ENCODE measurements at places on chromosomes 2 and 18.

GRCh38 chr2:121837591-121837990 lies 82.1 kb downstream of the TSN start:
- DNase-seq = no peak

GRCh38 chr18:63775166-63775730 lies at the start of gene SERPINB7:
Gene SERPINB7, plus strand, starts transcription at chr18:63775418. Its CDS starts 6,955 bp downstream, at chr18:63782373.
- no peak for DNase-seq

DNA sequence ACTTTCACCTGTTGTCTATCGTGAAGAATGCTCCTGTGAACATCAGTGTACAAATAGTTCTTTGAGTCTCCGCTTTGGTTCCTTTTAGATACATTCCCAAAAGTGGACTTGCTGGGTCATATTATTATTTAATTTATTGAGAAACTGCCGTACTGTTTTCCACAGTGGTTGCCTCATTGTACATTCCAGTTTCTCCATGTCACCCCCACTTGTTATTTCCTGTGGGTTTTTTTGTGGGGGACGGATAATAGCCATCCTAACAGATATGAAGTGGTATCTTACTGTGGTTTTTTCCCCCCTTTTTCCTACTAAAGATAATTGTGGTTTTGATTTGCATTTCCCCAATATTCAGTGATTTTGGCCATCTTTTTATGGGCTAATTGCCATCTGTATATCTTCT lies 53.8 kb downstream of the SMCHD1 start:
- no peak for DNase-seq

DNA sequence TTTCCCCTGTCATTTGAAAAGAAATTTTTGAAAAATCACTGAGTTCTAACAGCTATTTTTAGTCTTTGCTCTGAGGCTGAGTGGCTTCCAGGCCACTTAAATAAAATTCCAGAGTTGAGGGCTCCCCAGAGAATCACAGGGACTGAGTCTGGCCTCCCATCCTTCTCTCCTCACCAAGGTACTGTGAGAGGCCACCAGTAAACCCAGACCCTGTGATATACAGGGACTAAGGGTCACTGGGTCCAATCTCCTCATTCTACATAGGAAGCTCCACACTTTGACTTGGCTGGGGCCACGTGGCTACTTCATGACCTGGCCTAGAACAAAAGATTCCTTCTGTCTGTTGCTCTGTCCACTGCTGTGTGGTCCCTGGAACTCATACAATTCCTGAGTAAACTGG lies 123.2 kb upstream of the CDCA7 start:
- no peak for DNase-seq

DNA sequence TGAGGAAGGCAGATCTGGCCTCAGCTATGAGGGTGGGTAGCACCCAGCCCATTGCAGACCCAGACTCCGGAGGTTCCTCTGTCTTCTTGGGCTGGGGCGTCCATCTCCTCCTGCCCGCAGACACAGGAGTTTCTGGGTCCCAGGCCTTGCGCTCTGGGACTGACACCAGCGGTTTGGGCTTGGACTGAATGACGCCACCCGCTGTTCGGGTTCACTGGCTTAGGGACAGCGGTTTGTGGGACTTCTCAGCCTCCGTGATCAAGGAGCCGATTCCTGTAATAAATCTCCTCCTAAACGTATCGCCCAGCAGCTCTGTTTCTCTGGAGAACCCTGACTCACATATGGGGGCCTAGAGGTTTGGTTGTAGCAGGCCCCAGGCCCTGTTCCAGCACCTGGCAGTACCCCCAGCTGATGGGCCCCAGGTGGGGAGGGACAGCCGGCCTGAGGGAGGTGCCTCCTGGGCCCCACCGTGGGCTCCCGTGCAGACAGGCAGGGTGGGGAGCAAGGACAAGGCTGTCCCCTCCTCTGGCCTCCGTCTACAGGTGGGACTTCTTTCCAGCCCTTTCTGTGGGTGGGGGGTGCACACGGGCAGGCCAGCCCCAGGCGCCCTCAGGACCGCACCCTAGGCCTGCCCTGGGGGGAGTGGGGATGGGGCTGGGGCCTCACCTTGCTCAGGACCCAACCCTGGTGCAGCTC lies 4.5 kb upstream of the AQP12A start:
- no peak for DNase-seq

DNA sequence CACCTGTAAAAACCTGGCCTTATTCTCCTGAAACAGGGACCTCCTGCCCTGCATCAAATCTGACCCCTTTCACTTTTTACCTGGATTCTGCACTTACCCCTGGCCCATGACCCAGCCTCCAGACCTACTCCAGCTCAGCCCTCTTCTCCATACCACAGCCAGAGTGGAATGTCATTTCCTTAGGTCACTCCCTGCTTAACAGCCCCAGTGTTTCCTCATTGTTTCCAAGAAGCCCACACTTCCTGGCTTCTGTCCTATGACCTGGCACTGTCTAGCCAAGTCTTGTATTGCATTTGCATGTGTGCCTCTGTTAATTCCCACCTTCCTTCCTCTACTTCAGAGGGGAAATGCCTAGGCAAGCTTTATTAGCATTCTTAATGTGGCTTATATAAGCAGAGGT lies 51.4 kb upstream of the TRIB2 start:
- no peak for DNase-seq

DNA sequence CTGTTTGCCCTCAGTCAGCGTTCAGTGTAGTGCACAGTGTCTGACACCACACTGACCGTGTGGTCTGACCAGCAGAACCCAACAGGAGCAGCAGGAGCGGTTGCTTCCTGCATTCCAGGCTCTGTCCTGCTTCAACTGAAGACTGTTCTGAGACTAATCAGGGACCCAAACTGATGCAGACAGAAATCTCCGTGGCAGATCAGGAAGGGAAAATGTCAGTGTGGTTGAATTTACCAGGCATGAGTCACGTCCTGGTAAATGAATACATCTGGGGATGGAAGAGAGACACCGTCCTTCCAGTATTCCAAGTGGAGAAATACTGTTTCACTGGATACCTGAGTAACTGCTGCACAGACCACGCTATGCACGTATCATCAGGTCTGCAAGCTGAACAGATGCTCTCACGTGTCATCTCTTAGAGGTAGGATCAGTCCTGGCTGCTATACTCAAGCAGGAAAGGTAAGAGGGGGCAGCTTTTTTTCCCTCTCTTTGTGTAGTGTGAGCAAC lies 223.6 kb upstream of the EPAS1 start:
- no peak for DNase-seq

GRCh38 chr18:8422391-8422790 lies 186.8 kb upstream of the RAB12 start:
- DNase-seq = no peak
